CD4-positive, alpha-beta T cell treated with Interferon alpha-2 for 1 hour (primary cell): ENCODE measurements at places on chromosomes 5 and 9.

GRCh38 chr5:121702682-121703081 lies 149.0 kb upstream of the FTMT start:
- DNase-seq: no peak

GRCh38 chr5:179439181-179439985 lies 94.1 kb upstream of the ADAMTS2 start:
- no peak for DNase-seq

DNA sequence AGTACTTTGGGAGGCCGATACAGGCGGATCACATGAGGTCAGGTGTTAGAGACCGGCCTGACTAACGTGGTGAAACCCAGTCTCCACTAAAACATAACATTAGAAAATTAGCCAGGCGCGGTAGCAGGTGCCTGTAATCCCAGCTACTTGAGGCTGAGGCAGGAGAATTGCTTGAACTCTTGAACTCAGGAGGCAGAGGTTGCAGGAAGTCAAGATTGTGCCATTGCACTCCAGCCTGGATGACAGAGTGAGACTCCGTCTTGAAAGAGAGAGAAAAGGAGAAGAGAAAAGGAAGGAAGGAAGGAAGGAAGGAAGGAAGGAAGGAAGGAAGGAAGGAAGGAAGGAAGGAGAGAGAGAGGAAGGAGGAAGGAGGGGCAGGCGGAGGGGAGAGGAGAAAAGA lies 45.1 kb downstream of the MYO10 start:
- no peak for DNase-seq

DNA sequence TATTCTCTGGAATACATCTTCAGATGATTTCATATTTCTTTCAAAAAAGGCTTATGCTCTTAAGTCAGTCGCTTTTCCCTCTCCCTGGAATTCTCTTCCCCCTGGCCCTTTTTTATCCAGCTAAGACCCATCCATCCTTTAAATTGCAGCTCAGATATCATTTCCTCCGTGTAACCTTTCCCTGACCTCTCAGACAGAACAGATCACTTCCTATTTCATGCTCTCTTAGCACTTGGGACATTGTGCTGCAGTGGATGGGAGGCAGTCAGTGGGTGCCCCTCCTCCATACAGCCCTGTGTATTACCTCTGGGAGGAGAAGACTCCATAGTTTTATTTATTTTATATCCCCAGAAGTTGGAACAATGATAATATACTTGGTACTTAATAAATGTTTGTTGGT lies 423.4 kb downstream of the ISL1 start:
- no peak for DNase-seq

GRCh38 chr5:96790961-96791504 lies 16.7 kb downstream of the ERAP1 start:
- no peak for DNase-seq

- DNase-seq: no peak
Observed at GRCh38 chr5:10278658-10279279, 28.7 kb downstream of the CCT5 start.

DNA sequence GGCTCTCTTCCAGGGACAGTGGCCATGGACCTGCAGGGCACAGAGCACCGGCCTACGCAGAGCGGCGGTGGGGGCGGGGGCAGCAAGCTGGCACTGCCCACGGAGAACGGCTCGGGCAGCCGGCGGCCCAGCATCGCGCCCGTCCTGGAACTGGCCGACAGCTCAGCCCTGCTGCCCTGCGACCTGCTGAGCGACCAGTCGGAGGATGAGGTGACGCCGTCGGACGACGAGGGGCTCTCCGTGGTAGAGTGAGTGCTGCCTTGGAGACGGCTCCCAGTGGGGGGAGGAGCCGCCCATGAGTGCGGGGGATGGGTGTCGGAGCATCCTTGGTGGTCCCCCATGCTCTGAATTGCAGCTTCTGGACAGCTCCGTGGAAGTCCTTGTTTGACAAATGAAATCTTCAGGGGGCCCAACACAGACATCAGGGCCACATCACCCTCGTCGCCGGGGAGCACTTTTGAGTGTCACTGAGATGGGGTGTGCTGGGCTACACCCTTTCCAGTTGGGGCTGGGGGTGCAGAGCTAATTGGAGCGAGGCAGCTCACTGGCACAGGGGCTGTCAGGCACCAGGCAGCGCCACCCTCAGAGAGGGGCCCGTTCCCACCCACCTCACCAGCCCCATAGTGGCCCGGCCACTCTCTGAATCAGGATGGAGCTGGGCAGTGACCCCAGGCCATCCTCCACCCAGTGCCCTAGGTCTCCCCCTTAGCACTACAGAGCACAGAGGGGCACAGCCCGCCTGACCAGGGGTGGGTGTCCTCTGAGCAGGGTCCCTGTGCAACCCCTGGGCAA lies 70.9 kb downstream of the KCNT1 start:
- no peak for DNase-seq

- DNase-seq: no peak
Observed at GRCh38 chr5:106489004-106489403, 1181.7 kb downstream of the EFNA5 start.

DNA sequence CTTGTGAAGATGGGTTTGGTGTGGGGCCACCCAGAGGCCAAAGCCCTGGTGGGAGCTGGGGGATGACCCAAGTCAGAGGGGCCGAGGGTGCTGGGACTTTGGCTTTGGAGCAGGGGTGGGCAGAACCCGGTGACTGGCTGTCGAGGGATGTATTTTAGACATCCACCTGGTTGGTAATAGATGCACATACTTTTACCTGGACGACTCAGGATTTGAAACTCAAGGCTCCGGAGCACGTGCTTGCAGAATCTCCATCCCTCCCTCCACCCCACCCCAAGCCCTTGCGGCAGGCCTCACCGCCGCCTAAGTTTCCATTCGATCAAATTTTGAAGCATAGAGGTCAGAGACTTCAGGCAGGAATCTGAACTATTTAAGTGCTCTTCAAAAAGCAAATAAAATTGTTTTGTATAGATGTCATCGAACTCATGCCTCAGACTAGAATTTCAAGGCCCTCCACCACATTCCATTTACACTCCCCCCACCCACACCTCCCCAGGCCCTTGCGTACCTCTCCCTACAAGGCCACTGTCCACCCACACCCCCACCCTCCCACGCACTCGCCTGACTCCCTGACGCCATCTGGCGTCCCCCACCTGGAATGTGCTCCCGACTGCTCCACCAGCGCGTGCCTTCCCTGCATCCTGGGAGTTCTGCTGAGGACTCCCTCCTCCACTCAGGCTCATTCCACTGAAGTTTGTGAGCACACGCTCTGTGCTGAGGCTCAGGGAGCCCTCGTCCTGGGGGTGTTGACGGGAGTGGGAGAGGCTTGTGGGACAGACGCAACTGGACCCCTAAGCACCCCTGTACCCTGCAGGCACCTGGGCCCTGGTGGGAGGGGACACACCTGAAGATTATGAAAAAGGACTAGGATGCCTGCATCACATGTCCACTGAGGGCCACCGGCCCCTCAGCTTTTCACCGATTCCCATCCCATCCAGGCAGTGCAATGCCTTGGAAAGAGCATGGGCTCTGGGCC lies 56.4 kb upstream of the RPL26L1 start:
- peak; percentile 9 for DNase-seq

DNA sequence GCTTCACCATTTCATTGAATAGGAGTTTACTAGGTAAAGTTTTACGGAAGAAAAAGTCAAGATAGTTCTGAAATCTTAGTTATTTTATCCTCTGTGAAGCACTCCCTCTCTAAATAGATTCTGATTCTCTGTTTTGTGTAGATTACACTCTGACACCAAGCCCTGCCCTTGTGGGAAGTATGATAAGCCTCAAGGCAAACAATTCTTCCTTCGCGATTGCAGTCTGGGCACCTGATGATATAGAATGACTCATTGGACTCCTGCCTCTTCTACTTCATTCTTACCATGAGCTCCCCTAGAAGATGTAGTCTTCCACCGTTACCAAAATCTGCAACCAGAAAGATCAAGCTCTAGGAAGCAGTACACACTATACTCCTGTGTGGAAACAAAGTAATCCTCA lies 626.9 kb upstream of the PTGER4 start:
- DNase-seq: no peak

GRCh38 chr5:33241802-33242201 lies 199.0 kb upstream of the TARS1 start:
- DNase-seq: no peak

GRCh38 chr5:54904425-54904824 lies 81.0 kb downstream of the ESM1 start:
- DNase-seq: no peak

- DNase-seq: no peak
Observed at GRCh38 chr9:134590240-134591081, 51.1 kb upstream of the COL5A1 start.
